Activated B cell treated with CpG ODN at 0.5 μM for 24 hours (primary cell): ENCODE measurements at places on chromosomes 2 and 18.

DNA sequence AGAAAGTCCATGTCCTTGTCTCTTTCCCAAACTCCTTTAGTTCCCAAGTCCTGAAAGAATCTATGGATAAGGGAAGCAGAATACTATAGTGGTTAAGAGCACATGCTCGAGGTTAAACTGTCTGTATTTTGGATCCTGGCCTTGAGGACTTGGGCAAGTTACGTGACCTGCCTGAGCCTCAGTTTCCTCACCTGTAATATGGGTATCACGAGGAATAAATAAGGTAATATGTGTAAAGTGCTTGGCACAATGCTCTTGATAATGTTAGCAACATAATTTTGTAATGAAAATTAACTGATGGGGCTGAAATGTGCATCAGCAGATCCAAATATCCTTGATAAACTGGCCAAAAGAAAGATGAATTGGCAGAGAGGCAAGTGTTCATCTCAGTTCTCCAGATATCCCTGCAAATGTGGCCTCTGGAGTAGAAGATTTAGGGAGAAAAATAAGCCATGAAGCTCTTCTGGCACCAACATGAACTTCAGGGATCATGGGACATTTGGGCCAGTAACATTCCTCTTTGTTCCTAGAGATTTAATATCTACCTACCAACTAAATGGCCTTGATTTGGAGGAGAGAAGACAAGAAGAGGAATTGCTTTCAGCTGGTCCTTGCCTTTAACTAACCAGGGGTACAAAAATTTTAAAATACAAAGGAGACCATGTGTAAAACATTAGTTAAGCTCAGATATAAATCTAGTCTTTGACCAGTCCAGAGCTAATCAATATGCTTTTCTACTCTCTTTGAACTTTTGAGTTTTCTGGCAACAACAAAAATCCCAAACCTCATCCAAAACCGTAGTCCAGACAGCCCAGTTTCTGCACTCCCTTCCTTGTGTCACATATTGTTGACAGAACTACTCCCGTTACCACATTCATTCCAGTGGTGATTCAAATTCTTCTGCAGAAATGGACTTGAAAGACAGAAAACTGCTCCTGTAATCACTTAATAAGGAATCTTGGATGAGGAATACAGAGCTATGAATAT lies 52.7 kb upstream of the EML4 start:
- DNase-seq, result no peak

DNA sequence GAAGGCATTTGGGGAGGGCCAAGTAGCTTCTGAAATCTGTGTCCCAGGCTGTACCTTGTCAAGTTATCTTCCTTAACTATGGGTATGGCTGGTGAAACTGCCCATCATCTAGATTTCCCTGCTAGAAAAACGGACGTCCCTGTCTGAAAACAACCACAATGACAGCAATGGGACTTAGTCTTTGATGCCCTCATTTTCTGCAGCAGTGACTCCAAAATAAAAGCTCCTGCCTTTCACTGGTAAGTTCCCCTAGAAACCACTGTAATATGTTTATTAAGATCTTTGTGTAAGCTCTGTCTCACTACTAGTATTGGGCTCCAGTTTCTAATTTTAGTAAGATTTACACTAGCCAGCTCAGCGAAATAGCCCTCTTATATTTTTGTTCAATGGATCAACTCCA lies 47.2 kb upstream of the GORASP2 start:
- DNase-seq, result no peak

DNA sequence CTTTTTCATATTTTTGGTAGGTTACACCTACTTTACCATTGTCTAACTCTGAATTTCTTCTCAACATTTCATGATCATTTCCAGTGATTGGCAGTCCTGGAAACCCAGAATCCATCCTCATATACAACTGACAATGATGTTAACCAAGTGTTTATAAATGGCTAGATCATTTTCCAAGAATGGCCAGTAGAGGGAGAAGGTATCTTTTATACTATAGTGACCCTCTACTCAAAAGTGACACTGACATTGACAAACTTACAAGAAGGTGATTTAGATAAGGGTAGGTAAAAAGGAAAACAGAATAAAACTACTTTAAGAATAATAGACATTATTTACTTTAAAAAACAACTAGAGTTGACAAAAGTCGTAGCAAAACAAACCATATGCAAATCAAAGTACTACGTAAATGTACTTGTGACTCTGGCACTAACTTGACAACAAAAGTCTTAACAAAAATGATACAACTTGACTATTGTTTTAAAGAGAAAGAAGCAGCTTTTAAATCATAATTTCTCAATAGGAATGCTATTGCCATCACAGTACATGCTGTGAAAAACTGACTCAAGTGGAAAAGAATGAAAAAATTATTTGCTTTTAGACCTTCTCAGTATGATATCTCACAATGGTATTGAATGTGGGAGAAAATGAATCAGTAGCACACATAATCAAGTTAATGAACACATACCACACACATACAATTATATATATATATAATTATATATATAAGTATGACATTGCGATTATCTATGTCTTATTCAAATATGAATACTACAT lies 76.6 kb upstream of the GRB14 start:
- no peak for DNase-seq

- no peak for DNase-seq
Measured at GRCh38 chr2:62604336-62604735, 98.3 kb upstream of the TMEM17 start.

DNA sequence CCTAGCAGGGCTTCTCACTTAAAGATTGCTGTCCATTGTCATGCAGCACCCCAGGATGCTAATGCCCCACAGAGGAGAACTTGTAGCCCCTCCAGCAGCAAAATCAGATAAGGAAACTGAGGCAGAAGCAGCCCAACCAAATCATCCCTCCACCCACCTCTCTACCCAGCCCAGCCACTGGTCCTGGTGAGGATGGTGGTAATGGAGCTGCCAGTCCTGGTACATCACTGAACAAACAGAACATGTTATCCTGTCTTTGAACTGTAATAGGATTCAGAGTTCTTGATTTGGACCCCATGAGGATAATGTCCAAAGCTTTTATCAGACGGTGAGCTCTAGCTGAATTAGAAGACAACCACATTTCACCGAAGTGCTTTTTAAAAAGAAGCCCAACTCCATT lies 113.2 kb downstream of the MRO start:
- no peak for DNase-seq

DNA sequence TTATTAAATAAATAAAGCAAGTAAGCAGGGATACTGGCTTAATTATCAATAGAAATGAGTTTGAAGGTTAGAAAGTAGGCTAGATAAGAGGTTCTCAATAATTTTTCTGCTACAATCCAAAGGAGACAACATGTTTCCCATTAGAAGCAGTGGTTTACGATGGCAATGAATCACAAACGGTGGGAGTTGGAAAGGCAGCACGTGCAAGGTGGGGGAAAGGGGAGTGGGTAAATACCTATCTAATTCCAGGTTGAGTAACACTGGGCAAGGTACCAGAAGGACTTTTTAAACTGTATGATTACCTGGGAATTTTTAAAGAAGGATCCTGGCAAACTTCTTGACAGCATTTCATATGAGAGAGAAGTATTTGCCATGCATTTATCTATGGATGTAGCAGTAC lies 289.9 kb downstream of the NBAS start:
- no peak for DNase-seq

DNA sequence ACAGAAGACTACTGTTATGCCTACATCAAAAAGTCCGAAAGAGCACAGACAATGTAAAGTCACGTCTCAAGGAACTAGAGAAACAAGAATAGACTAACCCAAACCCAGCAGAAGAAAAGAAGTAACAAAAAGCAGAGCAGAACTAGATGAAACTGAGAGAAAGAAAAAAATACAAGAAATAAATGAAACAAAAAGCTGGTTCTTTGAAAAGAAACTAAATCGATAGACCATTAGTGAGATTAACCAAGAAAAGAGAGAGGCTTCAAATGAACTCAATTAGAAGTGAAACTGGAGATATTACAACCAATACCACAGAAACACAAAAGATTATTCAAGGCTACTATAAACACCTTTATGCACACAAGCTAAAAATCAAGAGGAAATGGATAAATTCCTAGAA lies 271.8 kb downstream of the MBD2 start:
- no peak for DNase-seq
